MV-4-11 (cell line): ENCODE measurements at places on chromosomes 16 and 17.

GRCh38 chr17:32485261-32486110 lies 1.3 kb upstream of the CDK5R1 start:
- DNase-seq, result no peak

DNA sequence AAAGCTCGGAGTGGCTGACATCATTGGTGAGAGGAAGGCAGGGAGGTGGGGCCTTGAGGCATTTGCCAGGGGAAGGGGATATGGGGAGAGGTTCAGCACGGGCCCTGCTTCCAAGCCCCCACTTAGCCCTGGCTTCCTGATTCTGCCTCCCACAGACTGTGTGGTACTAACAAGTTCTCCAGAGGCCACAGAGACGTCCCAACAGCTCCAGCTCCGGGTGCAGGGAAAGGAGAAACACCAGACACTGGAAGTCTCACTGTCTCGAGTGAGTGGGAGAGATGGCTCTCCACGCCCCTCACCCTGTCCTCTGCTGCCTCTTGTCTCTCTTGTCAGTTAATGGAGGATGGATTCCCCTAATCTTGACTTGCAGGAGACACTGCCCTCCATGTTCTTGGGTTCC lies 8.1 kb downstream of the NFATC2IP start:
- no peak for DNase-seq

GRCh38 chr17:56676810-56677209 lies 83.3 kb downstream of the NOG start:
- no peak for DNase-seq

- no peak for DNase-seq
These were observed 4.8 kb upstream of the SP6 start for GRCh38 chr17:47855737-47856136.

GRCh38 chr16:56981729-56982271 lies 7.6 kb upstream of the NLRC5 start:
- DNase-seq, result no peak

DNA sequence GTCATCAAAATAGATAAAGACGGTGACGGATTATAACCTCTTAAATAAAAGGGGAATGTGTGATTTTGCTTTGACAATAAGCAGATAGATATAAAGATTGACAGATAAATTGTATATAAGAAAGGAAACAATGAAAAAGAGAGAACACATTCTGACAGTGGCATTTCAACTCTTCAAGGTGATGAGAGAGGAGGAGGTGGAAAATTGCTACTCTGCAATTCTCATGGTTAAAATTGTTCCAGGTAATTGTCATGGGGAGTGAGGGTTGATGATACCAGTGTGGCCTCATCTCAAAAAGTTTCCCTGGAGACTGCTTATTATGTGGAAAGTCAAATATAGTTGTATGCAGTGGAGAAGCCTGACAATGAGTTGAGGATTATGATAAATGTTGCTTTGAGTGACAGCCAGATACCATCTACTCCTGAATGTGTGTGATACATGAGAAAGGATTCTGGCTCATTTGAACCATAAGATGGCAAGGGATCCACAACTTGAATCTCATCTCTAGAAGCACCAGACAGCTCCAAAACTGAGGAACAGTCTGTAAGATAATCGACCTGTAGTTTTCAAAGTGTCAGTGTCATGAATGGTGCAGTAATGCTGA lies 1290.6 kb upstream of the CDH8 start:
- DNase-seq, result no peak

DNA sequence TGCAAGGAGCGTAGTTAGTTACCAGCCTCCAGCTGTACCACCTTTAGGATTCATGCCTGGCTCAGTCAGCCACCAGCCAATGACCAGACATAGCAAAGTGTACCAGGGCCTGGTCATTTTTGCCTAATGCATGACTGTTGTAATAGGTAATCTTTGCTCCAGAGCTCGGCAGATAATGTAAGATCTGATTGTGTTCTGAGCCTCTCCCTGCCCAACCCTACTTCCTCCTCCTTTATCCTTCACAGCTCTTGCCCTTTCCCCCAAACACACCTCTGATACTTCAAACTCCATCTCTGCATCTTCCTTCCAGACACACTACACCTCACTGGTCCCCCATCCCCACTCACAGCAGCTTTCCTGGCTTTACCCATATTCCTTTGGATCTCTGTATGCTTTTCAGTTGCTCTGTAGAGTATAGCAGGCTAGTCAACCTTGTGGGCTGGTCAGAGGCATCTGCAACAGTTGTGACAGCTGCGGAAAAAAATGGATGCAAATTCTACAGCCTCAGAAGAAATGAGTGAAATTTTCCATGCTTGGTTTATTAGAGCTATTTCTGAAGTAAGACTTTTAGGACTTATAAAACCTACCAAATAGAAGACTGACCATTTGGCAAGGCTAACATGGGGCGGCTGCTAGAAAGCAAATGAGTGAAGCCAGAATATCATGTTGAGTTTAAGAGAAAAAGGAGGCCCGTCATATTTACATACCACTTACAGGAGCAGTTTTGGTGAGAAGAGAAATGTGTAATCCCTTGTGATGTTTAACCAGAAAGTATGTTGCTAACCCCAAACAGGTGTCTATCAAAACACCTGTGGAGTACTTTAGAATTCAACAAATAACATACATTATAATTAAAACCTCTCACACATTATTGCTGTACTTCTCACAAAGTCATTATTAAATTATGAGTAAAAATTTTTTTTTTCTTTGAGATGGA lies 19.9 kb upstream of the C16orf87 start:
- no peak for DNase-seq

DNA sequence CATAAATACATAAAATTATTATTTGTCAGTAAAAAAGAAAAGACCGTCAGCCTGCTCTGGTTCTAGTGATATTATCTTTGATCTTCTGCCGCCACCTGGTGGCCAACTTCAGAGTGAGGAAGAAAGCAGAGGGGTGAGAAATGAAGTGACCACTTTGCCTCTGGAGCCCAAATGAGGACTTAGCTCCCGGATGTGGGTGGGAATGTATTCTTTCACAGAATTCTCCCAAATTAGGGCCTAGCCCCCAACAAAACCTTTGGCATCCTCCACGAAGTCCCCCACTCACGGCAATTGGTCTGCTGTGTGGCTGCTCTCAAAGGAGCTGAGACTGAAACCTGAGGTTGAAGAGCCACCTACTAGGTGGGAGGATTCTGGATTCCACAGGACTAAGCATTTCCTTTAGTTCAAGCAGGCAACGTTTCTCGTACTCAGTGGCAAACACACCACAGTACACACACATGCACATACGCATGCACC lies 4.9 kb upstream of the ZNF267 start:
- peak; percentile 66 for DNase-seq

- no peak for DNase-seq
These were observed 2.6 kb downstream of the PPP1R9B start for GRCh38 chr17:50147841-50148225.

- DNase-seq, result no peak
These were observed 29.5 kb upstream of the PIK3R6 start for GRCh38 chr17:8896641-8897635.

DNA sequence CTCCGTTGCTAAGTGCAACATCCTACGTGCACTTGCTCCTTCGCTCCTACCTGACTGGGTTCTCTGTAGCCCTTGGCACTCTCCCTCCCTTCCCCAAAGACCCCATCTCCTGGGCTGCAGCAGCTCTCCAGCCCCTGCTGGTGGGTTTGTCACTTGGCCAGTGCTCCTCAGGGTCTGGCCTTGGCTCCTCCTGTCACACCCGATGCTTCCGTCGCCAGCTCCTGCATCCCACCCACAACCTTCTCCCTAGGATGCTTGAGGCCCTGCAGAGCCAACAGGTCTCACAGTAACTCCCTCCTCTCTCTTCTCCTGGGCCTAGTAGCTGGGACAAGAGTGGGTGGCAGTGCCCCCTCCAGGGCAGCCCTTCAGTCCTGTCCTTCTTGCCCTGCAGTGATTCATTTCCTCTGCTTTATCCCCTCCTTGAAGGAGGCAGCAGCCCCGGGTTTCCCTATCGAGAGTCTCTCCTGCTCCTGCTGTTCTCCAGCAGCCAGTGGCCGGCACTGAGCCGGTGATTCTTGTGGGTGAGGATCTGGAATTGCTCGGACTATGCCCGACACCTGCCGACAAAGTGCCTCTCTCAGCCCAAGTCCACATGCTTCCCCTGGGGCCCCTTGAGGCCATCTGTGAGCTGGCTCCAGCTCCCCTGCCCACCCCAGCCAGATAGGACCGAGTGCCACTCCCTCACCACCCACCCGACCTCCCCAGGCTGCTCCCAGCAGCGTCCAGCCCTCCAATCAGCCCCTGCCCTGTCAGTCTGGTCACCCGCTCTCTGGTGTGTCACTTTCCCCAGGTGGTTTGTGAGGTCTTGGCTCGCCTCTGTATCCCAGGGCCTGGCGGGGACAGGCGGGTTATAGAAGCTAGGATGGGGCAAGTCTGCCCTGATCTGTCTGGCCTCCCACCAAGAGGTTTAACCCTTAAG lies 3.8 kb downstream of the LITAFD start:
- DNase-seq, result no peak

- DNase-seq, result no peak
These were observed 90.5 kb upstream of the HSBP1 start for GRCh38 chr16:83717308-83717707.

DNA sequence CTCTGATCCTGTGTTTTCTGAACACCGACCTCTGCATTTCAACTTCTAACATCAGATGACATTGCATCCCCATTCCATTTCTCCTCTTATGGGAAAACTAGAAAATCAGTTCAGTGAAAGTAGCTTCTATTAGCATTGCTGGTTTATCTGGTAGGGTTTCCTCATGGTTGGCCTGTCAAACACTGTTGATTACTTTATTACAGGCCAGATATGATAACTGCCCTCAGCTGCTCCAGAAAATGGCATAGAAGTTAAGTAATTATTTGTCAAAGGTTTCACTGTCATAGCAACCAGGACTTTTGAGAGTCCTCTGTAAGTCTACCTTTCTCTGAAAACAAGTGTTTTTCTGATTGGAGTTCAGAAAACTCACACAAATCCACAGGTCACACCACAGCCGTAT lies 3.0 kb downstream of the GFOD2 start:
- no peak for DNase-seq
